Motor neuron (in vitro differentiated cells): ENCODE measurements at places on chromosomes 5 and 9. TPM values are rescaled to one million over a fixed set of nuclear protein-coding genes. Genes with fewer than 3 reads are reported as not detected.

Gene GRIN1
- total RNA-seq, result 4.3 and 4.8 TPM in 2 replicates

Gene PCDHA8
- total RNA-seq, result 0.31 and 1.6 TPM in 2 replicates

Gene ZNF883
- total RNA-seq, result 5.6 and 7.5 TPM in 2 replicates

Gene PROB1
- 0.86 and 0.94 TPM in 2 replicates for total RNA-seq

Gene SLC1A3
- total RNA-seq, result 12.8 and 14.0 TPM in 2 replicates

Gene RNF38
- 36.1 and 36.2 TPM in 2 replicates for total RNA-seq

Gene PCDHGB2
- total RNA-seq, result 10.7 and 11.9 TPM in 2 replicates

Gene HTR4
- total RNA-seq, result 0.13 and 0.32 TPM in 2 replicates

Gene GRM6
- total RNA-seq, result 0.49 and 0.66 TPM in 2 replicates

Gene TMEM174
- total RNA-seq, result 0.41 TPM in 1 of 2 replicates, not detected in the other

Gene DIAPH1
- total RNA-seq, result 12.6 and 23.4 TPM in 2 replicates

Gene NRG2
- total RNA-seq, result 0.57 and 1.1 TPM in 2 replicates

Gene LCN1
- not detected in 2 replicates for total RNA-seq

Gene GABRP
- total RNA-seq, result 0.45 and 0.56 TPM in 2 replicates

Gene SPOCK1
- 7.1 and 9.4 TPM in 2 replicates for total RNA-seq

Gene GALNT12
- 0.39 and 2.7 TPM in 2 replicates for total RNA-seq

Gene OR2V2
- 0.33 and 1.0 TPM in 2 replicates for total RNA-seq

Gene ARL14EPL
- total RNA-seq, result not detected in 2 replicates

Gene HMMR
- total RNA-seq, result 3.1 and 4.2 TPM in 2 replicates

Gene CARD6
- 0.04 and 0.09 TPM in 2 replicates for total RNA-seq

Gene PCDHGA12
- 15.6 and 16.1 TPM in 2 replicates for total RNA-seq

Gene FOXD4
- 0.46 and 0.48 TPM in 2 replicates for total RNA-seq

Gene PRR16
- total RNA-seq, result 1.0 and 1.3 TPM in 2 replicates

Gene MED22
- 25.6 and 25.7 TPM in 2 replicates for total RNA-seq

Gene FREM1
- 0.38 and 0.42 TPM in 2 replicates for total RNA-seq

Gene CCDC112
- 8.2 and 10.3 TPM in 2 replicates for total RNA-seq

Gene CXCL14
- total RNA-seq, result 4.1 and 8.7 TPM in 2 replicates

Gene ARHGEF39
- 5.7 and 6.6 TPM in 2 replicates for total RNA-seq

Gene FCN1
- 0.09 and 0.13 TPM in 2 replicates for total RNA-seq

Gene ST6GALNAC4
- total RNA-seq, result 8.5 and 11.5 TPM in 2 replicates

Gene ENTPD2
- total RNA-seq, result 0.29 and 0.30 TPM in 2 replicates

Gene MPDZ
- total RNA-seq, result 81.8 and 97.5 TPM in 2 replicates

Gene TUSC1
- 10.2 and 11.4 TPM in 2 replicates for total RNA-seq

Gene ACOT12
- total RNA-seq, result 0.16 and 1.0 TPM in 2 replicates

Gene CD14
- 1.7 and 2.1 TPM in 2 replicates for total RNA-seq

Gene GLRA1
- 0.40 and 0.69 TPM in 2 replicates for total RNA-seq

Gene TNFAIP8
- total RNA-seq, result 0.99 and 4.1 TPM in 2 replicates

Gene SLC46A2
- total RNA-seq, result 0.72 and 0.73 TPM in 2 replicates

Gene DYNC2I2
- 20.8 and 21.1 TPM in 2 replicates for total RNA-seq

Gene SLC36A3
- 0.10 and 0.23 TPM in 2 replicates for total RNA-seq

Gene TMEM252
- not detected in 2 replicates for total RNA-seq

Gene ANKRD18B
- total RNA-seq, result 0.51 and 3.1 TPM in 2 replicates

Gene HCN1
- total RNA-seq, result 0.76 and 0.97 TPM in 2 replicates

Gene HBEGF
- 4.2 and 5.4 TPM in 2 replicates for total RNA-seq

Gene CKMT2
- total RNA-seq, result 1.1 and 2.4 TPM in 2 replicates

Gene SPAAR
- 0.22 TPM in 1 of 2 replicates, not detected in the other for total RNA-seq

Gene DAB2IP
- 18.9 and 20.1 TPM in 2 replicates for total RNA-seq

Gene N4BP3
- total RNA-seq, result 8.0 and 8.4 TPM in 2 replicates
